ENCODE measurements at places on chromosomes 5 and 9.
A peak's percentile ranks its signal among the peaks of the same experiment; 100 is the strongest.

- no peak for DNase-seq
Observed at GRCh38 chr5:44914221-44914620, 105.5 kb downstream of the MRPS30 start.

DNA sequence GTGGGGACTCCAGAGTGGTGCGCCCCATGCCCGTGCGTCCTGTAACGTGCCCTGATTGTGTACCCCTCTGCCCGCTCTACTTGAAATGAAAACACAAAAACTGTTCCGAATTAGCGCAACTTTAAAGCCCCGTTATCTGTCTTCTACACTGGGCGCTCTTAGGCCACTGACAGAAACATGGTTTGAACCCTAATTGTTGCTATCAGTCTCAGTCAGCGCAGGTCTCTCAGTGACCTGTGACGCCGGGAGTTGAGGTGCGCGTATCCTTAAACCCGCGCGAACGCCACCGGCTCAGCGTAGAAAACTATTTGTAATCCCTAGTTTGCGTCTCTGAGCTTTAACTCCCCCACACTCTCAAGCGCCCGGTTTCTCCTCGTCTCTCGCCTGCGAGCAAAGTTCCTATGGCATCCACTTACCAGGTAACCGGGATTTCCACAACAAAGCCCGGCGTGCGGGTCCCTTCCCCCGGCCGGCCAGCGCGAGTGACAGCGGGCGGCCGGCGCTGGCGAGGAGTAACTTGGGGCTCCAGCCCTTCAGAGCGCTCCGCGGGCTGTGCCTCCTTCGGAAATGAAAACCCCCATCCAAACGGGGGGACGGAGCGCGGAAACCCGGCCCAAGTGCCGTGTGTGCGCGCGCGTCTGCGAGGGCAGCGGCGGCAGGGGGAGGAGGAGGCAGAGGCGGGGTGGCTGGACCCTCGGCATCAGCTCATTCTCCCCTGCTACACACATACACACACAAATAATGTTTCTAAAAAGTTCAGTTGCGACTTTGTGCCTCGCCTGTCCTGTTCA lies 668 bp downstream of the GLIS3 start:
- DNase-seq: peak; percentile 27

DNA sequence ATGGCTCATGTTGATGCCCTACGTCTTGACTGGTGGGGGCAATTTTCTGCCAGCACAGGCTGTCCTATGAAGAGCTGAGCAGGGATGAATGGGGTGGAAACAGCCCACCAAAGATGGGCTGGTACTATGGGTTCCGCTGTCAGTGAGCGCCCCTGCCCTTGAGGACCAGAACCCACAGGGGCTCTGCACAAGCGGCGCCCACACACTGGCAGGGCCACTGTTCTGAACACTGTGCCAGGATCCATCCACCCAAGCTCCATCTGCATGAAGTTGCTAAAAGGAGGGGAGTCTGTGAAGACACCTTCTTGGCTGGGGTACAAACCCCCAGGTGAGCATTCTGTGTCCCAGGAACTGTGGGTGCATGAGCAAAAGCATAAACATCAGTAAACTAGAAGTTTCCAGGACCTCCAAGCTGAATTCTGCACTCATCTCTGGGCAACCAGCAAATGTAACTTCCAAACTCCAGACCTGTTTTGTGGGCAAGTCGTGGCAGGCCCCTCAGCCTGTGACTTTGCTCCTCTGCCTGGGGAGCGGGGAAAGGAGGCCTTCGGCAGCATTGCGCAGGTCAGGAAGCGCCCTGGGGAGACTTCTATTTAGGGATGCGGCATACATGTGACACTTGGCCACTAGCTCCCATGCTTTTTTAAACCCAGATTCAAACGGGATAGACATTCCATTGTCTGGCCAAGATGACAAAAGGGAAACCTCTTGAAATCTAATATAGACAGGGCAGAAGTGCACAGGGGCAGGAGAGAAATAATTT lies 48.9 kb downstream of the PTPN3 start:
- no peak for DNase-seq

- DNase-seq: no peak
Observed at GRCh38 chr9:89008744-89009545, 17.7 kb downstream of the S1PR3 start.

- no peak for DNase-seq
Observed at GRCh38 chr9:93184432-93185265, 710 bp downstream of the WNK2 start.

GRCh38 chr9:34127035-34127948 lies 794 bp upstream of the DCAF12 start:
- no peak for DNase-seq

Measured in AG08395 (cell line).